ENCODE measurements at places on chromosomes 7 and 10. TPM values are rescaled to one million over a fixed set of nuclear protein-coding genes. Genes with fewer than 3 reads are reported as not detected.

AKR1C4 gene
- not detected for total RNA-seq

ATOH7 gene
- total RNA-seq: not detected

HOXA10 gene
- total RNA-seq: 0.36 TPM

VGF gene
- total RNA-seq: under 0.01 TPM

CLCN1 gene
- total RNA-seq: not detected

SPACDR gene
- 1.3 TPM for total RNA-seq

CACNA2D1 gene
- 49.0 TPM for total RNA-seq

RBAK gene
- 5.8 TPM for total RNA-seq

OR9A2 gene
- total RNA-seq: not detected

BHLHA15 gene
- total RNA-seq: 0.09 TPM

Data from endothelial cell of coronary artery (primary cell).